Dorsolateral prefrontal cortex (tissue), 122 donors: ENCODE measurements at places on chromosomes 5 and 9. TPM values are rescaled to one million over a fixed set of nuclear protein-coding genes. Genes with fewer than 3 reads are reported as not detected.

LRRC70 gene
- total RNA-seq: 2.8 TPM

PCYOX1L gene
- 23.2 TPM for total RNA-seq

GRM6 gene
- total RNA-seq: not detected

TRAF1 gene
- 11.4 TPM for total RNA-seq

SLC25A46 gene
- 64.9 TPM for total RNA-seq

TMEM252 gene
- total RNA-seq: not detected

CDC25C gene
- 1.0 TPM for total RNA-seq

OR1L1 gene
- total RNA-seq: not detected

ECPAS gene
- 122 TPM for total RNA-seq
